Activated B cell treated with CpG ODN at 0.5 μM for 24 hours (primary cell): ENCODE measurements at places on chromosomes 7 and 10.

- no peak for DNase-seq
Observed at GRCh38 chr10:71059054-71059818, 153.1 kb upstream of the UNC5B start.

GRCh38 chr7:93949423-93949822 lies 27.9 kb downstream of the GNG11 start:
- no peak for DNase-seq

GRCh38 chr10:63286340-63286739 lies 153.2 kb downstream of the NRBF2 start:
- DNase-seq, result no peak

- DNase-seq, result no peak
Observed at GRCh38 chr7:28328822-28329660, 83.3 kb upstream of the CREB5 start.

DNA sequence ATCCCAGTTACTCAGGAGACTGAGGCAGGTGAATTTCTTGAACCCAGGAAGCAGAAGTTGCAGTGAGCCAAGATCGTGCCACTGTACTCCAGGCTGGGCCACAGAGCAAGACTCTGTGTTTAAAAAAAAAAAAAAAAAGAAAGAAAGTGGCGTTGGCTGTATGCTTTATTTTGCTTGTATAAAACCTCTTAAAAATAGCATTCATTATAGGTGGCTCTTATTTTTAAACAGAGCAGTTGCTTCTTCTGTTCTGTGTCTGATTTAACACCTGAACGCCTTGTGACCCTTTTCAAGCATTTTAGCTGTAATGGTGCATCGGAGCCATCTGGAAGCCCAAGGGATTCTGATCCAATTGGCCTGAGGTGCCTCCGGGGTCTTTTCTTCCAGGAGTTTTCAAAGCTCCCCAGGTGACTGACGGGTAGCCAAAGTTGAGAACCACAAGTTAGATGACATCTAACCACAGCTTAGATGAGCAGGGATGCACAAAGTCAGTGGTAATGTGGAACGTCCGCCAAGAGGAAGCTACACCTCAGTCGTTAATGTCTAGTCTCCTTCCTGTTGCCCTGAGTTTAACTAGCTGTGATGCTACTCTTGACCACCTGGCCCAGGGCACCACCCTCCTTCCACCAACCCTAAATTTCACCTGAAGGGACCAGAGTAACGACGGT lies 274.6 kb upstream of the KLF6 start:
- DNase-seq, result no peak

DNA sequence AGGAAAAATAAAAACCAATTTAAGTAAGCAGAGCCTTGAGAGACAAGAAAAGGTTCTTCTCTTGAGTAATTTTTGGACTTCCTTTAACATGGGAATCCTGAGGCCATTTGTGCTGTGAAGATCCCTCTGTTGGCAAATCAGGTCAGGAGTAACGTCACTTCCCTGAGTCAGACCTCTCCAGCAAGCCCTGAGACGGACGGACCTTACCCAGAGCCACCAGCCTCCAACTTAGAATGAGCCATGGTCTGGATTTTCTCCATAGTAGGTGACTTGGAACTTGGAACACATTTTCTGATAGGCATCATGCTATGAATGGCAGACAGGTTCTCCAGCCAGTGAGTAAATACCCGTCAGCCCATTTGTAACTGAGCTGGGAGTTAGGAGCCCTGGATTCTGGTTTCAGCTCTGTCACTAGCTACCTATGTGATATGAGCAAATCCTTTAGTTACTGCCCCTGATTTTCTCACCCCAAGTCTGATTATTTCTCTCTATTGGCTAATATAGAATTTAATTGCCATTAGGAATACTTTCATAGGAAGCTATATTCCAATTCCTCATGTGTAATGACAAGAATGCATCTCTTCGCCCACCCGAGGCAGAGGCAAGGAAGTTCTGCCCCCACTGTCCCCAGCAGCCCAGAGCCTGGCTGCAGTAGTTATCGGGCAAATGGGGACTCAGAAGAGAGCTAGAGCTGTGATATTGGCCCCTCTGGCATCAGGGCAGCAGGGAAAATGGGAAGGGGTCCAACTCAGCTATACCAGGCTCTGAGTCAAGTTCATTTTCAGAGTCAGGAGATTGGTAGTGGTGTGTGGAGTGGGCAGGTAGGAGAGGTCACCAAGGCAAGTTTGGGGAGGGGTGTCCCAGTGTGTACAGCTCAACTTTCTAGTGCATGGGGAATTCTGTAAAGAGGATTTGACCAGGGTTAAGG lies 153.7 kb upstream of the AGK start:
- no peak for DNase-seq

DNA sequence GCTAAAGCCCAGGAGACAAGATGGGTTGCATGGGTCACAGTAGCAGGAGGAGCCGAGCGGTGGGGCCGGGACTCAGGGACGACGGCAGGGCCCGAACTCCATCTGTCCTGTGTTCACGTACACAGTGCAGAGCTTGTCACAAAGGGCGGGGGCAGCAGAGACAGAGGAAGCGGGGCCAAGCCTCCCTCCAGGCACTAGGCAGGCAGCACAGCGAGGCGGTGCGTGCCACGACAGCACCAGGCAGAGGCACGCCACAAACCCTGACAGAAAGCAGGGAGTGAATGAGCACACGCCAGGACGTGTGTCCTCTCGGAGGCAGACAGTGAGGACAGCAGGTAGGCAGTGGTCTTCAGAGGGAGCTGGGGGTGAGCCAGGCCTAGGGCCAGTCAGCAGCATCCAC lies 177.8 kb downstream of the MAD1L1 start:
- DNase-seq, result no peak

- DNase-seq, result no peak
Observed at GRCh38 chr7:86955895-86956503, 103.5 kb downstream of the ELAPOR2 start.

GRCh38 chr10:133225707-133226191 lies 4.3 kb upstream of the UTF1 start:
- no peak for DNase-seq

- no peak for DNase-seq
Observed at GRCh38 chr7:98303906-98304305, 22.4 kb downstream of the BRI3 start.

- DNase-seq, result no peak
Observed at GRCh38 chr7:84204655-84205054, 10.1 kb upstream of the SEMA3A start.

GRCh38 chr10:77011874-77012811 lies 625.5 kb downstream of the KCNMA1 start:
- no peak for DNase-seq

- no peak for DNase-seq
Observed at GRCh38 chr10:107585630-107586029, 421.1 kb upstream of the SORCS1 start.

DNA sequence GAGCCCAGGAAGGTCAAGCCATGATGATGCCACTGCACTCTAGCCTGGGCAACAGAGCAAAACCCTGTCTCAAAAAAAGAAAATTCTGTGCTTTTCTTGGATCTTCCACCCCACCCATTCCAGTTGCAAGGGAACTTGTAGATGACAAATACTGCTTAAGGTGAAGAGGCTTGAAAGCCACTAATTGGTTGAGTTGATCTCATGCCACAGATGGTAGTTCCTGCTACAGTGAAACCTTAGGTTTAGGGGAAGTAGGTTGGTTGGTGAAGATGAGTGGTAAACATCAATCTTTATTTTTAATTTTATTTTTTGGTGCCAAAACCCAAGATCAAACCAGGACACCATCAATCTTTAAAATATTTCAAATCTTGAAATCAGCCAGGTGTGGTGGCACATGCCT lies 2.9 kb upstream of the GDI2 start:
- DNase-seq, result no peak

- DNase-seq, result no peak
Observed at GRCh38 chr10:88555190-88555908, 27.8 kb downstream of the RNLS start.

GRCh38 chr7:13628239-13629001 lies 361.0 kb downstream of the ETV1 start:
- DNase-seq, result no peak

GRCh38 chr7:46774515-46774914 lies 807.4 kb downstream of the TNS3 start:
- DNase-seq, result no peak

DNA sequence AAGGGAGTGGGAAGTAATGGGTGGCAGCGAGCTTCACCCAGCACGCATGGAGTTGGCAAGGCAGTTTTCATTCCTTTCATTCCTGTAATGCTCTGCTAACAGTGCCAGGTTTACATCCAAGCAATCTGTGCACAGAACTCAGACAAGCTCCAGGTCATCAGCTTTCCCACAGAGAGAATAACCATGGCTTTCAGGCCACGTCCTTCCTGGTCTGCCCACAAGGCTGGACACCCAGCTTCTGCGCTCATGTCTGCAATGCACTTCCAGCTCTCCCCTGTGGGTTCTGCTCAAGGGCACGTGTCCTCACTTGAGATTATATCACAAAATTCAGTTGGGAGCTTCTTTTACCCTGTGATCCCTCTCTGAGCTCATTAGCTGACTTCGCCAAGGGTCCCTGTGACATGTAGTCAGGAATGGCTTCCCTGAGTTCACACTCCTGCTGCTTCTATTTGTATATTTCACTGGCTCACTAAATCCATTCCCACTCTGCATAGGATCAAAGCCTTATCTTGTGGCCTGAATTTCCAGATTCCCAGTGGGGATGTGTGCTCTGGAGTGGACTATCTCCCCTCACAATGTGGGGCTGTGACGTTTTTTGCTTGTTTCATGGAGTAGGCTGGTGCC lies 18.6 kb downstream of the AKR1C2 start:
- DNase-seq, result no peak

DNA sequence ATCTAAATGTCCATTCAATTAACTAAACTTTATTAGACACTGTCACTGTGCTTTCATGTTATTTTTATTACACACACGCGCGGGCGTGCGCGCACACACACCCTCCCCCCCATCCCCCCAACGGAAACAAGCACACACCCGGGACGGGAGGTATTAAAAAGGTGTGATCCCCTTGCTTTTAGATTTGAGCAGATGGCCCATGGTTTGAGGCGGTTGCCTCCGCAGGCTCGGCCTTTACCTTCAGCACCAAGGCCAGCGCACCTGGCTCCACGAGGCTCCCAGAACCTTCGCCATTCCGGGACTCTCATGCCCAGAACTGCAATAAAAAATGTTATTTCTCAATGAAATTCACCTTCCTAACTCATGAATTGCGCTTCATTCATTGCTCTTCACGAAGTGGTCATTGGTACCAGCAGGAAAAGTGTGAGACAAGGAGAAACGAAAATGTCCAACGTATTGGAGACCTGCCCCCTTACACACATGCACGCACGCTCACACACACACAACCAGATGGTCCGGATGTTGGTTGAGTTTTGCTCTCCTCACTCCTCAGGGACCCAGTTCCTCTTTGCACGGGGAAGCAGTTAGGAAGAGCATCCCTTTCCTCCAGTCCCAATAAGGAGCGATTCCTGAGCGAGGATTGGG lies 20.8 kb upstream of the PTF1A start:
- DNase-seq, result no peak

DNA sequence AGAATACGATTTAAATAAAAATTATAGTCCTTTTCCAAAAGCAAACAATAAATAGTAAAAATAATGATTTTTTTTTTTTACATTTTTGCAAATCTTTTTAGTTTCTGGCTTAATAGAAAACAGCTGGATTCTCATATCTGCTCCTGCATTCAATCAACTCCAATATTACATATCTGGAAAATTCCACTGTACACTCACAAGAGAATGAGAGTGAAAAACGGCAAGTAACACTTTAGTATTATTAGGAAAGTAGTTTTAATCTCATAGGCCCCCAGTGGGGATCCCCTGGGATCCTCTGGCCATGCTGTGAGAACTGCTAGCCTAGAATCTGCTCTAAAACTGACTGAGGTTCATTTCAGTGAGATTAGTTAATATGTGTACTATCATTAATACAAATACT lies 128.6 kb upstream of the LRRN3 start:
- no peak for DNase-seq

GRCh38 chr7:69814421-69814962 lies 216.2 kb downstream of the AUTS2 start:
- DNase-seq, result no peak

DNA sequence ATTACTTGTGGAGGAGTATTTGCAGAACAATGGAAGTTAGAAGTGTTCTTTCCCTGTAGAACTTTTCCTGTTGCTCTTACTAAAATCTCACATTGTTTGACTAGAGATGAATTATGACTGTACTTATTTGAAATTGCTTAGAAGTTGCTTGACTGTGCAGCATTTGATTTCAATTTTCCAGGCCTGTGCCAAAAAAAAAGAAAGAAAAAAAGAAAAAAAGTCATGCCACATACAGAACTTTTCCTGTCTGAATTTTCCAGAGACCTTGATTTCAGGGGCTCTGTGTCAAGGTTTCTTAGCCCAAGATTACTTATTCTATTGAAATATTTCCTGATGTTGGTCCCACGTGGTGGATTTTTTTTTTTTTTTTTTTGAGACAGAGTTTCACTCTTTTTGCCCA lies 3.5 kb upstream of the FAM171A1 start:
- no peak for DNase-seq

DNA sequence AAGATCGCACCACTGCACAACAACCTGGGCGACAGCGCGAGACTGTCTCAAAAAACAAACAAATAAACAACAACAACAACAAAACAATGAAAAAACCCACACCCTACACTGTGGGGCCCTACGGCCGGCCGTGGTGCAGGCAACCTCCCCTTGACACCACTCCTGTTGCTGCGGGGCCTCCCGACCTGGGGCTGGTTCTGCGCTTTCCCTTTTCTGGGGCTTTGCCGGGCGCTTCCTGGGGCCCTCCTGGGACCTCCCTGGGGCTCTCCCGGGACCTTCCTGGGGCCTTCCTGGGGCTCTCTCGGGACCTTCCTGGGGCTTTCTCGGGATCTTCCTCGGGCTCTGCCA lies 46.6 kb downstream of the INSIG1 start:
- no peak for DNase-seq

DNA sequence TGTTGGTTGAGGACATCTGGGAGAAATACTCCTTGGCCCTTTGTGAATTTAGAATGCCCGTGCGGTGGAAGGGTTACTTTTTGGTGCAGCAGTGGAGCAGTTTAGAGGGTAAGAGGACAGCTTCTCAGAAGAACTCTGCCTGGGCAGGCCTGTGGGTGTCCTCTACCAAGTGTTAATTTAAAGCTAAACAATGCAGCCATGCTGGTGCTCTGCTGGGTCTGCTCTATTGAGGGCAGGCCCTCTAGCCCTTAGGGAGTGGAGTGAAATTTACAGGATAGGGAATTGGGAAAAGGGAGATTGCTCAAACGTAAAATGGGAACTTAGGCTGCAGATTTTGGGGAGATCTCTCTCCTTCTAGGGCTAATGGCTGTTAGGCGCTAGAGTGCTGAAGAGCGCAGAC lies 22.1 kb downstream of the BLNK start:
- no peak for DNase-seq

- DNase-seq, result no peak
Observed at GRCh38 chr10:128067691-128068397, 58.4 kb downstream of the MKI67 start.

DNA sequence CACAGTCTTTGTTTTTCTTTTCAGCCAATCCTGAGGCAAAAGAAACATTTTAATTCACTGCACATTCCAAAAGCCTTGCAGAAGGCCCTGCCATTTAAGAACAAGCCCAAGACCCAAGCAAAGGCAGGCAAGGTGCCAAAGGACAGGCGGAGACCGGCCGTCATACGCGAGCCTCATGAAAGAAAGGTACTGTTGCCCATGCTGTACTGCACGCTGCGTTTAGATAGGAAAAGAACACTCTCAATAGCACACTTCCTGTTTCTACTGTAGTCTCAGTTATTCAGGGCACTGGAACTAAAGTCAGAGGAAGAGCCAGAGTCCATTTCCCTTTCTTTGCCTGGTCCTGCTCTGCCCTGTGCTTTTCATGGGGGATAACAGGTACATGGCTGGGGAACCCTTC lies 47.6 kb downstream of the BMS1 start:
- no peak for DNase-seq

GRCh38 chr10:73979809-73980433 lies 18.0 kb upstream of the VCL start:
- DNase-seq, result no peak
